Right lung (tissue), 10 donors: ENCODE measurements at places on chromosomes 13 and 19. TPM values are rescaled to one million over a fixed set of nuclear protein-coding genes. Genes with fewer than 3 reads are reported as not detected.
A peak's percentile ranks its signal among the peaks of the same experiment; 100 is the strongest.

Gene KLF2
- polyA plus RNA-seq: 31.4 TPM

Gene RDH8
- polyA plus RNA-seq: not detected

Gene DCLK1
- 11.3 TPM for polyA plus RNA-seq

Gene ADGRE3
- polyA plus RNA-seq: 0.15 TPM

Gene TPTE2
- 0.22 TPM for polyA plus RNA-seq

Gene MEDAG
- polyA plus RNA-seq: 4.1 TPM

Gene EHD2
- polyA plus RNA-seq: 134 TPM

GRCh38 chr19:16608290-16608739 is 19.7 kb downstream of the MED26 start:
- no peak for DNase-seq

DNA sequence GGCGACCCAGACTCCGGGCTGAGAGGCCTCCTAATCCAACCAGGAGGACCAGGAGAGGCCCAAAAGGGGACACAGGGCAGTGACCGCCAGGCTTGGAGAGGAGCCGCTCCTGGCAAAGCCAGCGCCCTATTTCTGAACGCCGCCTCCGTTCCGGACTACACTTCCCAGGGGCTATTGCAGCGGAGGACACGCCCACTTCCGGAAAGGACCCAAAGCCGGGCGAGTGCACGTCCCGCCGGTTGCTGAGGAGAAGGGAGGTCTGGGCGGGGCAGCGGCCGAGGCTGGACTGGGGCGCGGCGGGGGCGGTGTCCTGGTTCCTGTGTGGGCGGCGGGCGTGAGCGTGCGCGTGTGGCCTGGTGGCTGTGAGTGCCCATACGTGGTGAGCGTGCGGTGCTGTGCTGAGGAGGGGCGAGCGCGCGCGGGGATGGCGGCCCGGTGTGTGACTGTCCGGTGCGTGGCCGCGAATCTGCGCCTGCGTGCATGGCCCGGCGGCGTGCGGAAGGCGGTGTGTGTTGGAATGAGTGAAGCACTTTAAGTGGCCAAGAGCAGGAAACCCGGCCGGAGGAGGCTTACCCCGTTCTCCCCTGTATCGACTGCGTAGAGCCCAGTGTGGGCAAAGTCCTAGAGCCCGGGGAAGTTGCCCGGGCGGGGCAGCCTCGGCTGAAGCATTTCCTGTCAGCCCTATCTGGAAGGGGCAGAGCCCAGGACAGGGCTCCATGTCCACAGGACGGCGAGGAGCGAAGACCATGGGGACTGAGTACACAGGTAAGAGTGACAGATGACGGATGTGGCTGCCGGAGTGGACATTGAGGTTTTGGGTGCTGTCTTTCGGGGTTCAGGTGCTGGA is at the start of gene ZNF470:
Gene ZNF470 (plus strand): TSS at position 195 of the 847 bp plus-strand sequence. CDS start 2,844 bp downstream, outside the sequence.
- DNase-seq: peak; percentile 89

DNA sequence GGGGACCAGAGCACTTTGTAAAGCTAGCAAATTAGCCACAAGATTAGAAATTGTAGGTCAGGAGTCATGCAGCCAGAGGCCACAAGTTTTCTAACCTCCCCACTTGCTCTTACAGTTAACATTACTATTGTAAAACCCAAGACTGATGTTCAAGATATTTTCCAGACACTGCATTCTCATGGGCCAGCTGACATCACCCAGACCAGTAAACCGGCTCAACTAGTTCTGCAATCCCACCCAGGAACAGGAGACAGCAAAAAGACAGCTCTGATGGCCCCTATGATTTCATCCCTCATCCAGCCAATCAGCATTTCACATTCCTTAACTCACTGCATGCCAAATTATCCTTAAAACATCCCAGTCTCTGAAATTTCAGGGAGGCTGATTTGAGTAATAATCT is 178.5 kb downstream of the PRR20E start:
- no peak for DNase-seq

- DNase-seq: no peak
These were observed 6.2 kb upstream of the USP12 start for GRCh38 chr13:27177852-27178251.

GRCh38 chr13:31102905-31103304 is 58.8 kb downstream of the HSPH1 start:
- DNase-seq: no peak

GRCh38 chr19:1045247-1045603 is 5.3 kb downstream of the ABCA7 start:
- no peak for DNase-seq

- DNase-seq: no peak
These were observed 29.3 kb downstream of the MIPEP start for GRCh38 chr13:23859904-23860303.

DNA sequence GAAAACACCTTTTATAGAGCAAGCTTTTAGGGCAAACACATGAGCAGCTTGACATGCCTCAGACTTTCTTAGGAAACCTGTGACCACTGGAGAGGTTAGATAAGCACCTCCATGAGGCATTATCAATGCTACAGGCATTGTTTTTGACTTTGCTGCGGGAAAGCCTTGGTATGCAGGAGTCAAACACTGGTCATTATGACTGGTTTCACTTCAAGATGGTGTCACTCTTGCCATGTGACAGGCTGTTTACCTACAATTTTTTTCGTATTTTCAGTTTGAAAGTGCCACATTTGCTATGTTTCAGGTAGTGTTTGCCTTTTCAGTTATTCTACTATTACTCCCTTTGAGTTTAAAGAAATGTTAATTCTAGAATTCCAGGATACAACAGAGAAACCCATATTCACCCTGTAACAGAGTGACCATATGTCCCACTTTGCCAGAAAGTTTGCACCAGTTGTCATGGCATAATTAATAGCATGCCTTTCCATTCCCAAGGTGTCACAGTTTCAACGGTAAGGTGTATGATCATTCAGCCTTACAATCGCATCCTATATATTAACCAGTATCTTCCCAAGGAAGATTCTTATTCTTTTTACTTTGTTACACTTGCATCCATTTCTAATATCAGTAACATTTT is 33.0 kb downstream of the USP12 start:
- no peak for DNase-seq

DNA sequence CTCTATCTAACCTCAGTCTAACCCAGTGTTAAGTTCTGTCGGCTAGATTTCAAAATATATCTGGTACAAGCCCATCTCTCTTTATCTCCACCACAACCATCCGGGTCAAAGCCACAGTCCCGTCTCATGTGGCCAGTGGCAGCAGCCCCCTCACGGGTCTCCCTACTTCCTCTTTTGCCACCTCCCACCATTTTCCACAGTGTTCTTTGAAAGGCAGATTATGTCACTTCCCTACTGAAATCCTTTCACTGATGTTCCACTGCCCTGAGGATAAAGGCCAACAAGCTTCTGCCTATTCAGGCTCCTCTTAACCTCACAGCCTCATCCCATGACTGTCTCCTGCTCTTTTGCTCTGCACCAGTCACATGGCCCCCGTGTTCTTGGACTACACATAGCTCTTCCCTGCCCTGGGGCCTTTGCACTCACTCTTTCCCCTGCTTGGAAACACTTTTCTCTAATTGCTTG is 117.2 kb downstream of the UBL3 start:
- DNase-seq: no peak

DNA sequence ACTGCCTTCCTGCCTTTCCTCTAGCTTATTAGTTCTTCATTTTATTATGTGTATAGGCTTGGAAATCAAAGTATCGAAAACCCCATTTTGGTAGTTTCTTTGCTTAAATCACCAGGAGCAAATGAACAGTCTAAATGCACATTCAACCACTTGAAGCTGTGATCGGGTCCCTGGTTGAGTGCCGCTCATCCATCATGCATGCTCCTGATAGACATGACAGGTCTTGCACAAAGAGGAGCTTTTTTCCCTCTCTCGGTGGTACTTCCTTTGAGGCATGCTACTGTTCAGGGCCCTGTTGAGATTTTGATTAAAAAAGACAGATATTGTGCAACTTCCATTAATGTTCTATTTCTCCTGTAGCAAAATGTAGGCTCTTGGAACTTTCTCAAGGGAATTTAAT is 185.8 kb downstream of the OLFM4 start:
- no peak for DNase-seq

GRCh38 chr19:17873786-17874757 is 2.3 kb downstream of the SLC5A5 start:
- DNase-seq: no peak

DNA sequence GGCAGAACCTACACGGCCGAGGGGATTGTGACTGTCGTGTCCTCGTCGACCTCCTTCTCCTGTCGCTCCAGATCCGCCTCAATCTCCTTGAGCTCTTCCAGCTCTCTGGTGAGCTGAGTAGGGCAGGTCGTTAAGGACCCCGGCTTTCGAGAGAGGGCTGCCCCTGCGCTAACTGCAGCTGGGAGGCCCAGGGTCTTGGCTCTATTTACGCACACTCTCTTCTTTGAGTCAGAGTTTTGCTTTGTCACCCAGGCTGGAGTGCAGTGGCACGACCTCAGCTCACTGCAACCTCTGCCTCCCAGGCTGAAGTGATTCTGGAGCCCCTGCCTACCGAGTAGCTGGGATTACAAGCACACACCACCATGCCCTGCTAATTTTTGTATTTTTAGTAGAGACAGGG is 7.6 kb downstream of the SPC24 start:
- DNase-seq: no peak

DNA sequence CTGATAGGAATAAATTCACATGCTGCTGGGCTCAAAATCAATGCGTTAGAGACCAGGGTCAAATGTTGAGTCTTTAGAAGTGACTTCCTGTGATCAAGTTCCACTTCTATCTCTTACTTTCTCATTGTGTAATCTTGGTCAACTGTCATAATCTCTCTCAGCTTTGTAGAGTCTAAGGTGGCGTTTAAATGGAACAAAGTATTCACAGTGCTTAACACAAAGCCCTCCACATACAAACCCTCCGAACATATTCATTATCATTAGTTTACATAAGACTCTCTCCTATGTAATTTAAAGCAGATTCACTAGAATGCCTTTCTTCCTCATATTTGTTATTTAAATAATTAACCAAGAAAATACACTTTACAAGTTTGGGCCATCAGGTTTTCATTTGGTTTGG is 1044.1 kb downstream of the EFNB2 start:
- DNase-seq: no peak

GRCh38 chr13:83633746-83634145 is 248.5 kb downstream of the SLITRK1 start:
- DNase-seq: no peak

- no peak for DNase-seq
These were observed 58.6 kb upstream of the WASF3 start for GRCh38 chr13:26498656-26499601.

- no peak for DNase-seq
These were observed 15.9 kb upstream of the PLPP2 start for GRCh38 chr19:307111-307531.

DNA sequence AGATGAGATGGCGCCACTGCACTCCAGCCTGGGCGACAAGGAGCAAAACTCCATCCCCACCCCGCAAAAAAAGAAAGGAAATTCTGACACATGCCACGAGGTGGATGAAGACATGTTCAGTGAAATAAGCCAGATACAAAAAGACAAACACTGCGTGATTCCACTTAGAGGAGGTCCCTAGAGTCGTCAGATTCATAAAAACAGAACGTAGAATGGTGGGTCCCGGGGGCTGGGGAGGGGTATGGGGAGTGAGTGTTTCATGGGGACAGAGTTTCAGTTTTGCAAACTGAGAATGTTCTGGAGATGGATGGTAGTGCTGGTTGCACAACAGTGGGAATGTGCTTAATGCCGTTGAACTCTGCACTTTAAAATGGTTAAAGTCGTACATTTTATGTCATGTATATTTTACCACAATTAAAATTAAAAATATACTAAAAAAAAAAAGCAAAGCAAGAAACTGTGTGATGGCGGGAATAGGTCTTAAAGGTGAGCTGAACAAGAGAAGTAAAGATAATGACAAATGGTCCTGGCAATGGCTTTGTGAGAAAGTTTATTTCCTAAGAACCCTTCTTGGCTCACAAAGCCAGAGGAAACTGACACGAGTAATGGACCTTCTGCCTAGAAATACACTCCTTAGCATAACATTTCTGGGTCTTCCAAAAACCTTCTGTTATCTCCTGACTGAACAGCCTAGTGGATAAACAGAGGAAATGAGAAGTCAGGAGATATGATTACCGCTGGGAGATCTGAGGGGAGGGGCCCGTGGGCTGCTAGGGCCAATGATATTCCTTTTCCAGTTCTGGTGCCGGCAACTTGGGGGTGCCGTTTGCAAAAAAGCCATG is 4.2 kb upstream of the SPC24 start:
- peak; percentile 60 for DNase-seq

DNA sequence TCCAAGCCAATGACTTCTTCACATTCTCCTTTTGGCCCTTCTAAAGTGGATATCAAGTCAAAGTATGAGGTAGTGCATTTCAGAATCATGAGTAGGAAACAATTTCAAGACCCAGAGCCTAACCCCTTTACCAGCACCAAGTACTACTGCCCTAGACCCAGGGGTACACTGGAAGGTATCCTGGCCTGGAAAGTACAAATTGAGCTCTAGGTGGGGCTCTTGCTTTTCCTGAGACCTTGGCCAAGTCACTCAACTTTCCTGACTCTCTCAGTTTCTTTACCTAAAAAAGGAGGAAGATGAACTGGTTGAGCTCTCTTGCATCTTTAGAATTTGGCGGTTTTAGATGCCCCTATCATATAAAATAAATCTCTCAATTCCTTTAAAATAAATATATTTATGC is 204.7 kb downstream of the FGF14 start:
- no peak for DNase-seq

DNA sequence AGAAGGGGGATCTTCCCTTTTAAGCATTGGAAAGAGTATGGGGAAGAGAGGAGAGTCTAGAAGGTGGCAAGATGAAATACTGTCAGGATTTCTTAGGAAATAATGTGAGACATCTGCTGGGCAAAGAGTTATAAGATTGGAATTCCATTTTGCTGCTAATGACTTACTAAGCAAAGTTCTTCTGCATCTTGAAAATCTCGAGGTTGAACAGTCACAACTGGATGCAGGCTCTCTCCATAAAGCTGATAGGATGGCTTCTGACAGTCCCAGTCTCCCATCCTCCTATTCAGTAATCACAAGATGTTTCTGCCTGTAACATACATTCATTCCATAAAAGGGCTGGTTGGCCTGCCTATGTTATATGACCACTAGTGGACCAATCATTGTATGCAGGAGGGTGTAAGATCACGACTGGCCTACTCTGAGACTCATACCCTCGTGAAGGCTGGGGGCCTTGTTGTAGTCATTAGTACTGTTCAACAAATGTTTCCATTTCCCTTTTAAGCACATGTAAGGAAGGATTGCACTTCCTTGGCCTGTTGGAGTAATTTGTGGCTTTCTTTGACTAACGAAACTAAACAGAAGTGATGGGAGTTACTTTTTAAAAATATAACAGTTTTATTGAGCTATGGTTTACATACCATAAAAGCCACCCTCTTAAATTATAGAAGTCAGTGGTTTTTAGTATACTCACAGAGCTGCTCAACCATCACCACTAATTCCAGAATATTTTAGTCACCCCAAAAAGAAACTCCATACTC is 45.0 kb upstream of the TDRD3 start:
- DNase-seq: no peak

GRCh38 chr19:50729894-50730293 is 6.7 kb downstream of the CLEC11A start:
- DNase-seq: no peak

DNA sequence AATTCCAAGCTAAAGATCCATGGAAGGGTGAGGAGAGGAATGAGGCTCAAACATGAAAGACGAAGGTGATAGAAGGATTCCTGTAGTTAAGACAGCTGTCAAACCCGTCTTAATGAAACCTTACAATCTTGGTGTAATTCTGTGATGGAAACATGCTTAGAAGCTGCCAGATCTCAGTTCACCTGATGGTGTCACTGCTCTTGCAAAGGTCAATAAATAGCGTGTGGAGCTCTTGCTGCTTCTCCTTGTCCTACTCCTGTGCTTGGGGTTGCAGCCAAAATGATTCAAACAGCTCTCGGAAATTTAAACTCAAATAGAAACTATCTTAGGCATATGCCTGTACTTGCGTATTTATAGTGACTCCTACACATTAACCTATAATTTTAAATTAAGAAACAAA is 1705.0 kb downstream of the OLFM4 start:
- no peak for DNase-seq

- no peak for DNase-seq
These were observed 553.2 kb downstream of the TUBA3C start for GRCh38 chr13:18628428-18628827.
